ENCODE measurements at places on chromosomes 16 and 17.
A peak's percentile ranks its signal among the peaks of the same experiment; 100 is the strongest.

DNA sequence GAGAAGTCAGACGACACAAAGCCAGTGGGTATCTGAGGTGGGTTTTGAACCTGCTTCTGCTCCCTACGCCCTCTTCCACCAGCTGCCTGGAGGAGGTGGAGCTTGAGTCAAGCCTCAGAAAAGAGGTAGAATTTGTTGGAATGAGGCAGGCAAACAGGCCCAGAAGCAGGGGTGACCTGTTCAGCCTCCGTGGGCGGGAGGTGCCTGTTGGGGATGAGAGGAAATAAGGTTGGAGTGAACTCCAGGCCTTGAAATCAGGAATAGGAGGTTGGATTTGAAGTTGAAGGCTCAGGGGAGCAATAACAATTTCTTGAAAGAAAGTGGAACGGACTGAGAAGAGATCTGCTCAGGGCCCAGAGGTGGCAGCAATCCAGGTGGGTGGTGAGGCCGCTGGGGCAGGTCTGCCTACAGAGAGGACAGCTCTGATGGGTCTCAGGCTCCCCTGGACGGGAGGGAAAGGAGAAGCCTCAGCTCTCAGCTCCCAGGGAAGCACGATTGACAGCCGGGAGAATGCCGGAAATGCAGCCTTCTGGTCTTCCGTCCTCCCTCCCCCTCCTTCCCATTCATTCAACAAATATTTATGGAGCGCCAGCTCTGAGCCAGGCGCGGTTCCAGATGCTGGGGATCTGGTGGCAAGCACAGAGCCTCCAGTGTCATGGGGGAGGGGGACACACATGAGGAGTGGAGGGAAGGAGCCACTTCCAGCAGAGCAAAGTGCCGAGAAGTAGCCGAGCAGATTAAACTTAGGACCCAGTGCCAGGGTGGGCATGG lies 61.9 kb upstream of the CIBAR2 start:
- peak; percentile 66 for DNase-seq

- no peak for DNase-seq
Measured at GRCh38 chr17:27993723-27994310, 48.7 kb upstream of the NLK start.

DNA sequence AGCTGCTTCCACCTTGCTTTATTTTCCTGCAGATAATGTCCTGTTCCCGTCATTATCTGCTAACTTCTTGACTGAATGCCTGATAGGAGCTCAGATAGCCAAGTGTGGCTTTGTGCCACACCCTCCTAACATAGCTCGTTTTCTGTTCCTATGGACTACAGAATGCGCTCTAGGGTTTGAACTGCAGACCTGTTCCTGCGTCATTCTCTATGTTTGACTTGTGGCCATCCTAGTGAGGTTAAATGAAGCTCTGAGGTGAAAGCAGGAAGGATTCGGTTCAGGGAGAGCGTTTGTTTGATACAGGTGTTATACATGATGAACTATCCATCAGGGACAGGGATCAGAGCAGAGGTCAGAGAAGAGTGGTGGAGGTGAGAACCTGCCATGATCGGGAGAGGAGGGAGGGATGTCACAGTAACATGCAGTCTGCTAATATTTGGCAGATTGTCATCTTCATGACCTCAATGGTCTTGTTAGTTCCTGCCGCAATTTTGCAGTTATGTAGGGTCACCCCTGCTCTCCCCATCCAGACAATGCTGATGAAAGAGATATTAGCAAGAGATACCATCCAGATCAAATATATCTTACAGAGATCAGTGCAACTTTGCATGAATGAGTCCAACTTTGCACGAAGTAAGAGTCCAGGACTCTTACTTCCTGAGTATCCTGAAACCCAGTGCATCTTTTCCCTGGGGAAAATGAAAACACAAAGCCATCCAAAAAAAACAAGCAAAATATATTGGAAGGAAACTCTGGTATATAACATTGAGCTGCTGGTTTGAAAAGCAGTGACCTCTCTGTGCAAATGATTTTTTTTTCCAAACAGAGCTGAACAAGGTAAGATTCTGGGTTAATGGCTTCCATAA lies 32.8 kb downstream of the MPHOSPH6 start:
- DNase-seq, result no peak

DNA sequence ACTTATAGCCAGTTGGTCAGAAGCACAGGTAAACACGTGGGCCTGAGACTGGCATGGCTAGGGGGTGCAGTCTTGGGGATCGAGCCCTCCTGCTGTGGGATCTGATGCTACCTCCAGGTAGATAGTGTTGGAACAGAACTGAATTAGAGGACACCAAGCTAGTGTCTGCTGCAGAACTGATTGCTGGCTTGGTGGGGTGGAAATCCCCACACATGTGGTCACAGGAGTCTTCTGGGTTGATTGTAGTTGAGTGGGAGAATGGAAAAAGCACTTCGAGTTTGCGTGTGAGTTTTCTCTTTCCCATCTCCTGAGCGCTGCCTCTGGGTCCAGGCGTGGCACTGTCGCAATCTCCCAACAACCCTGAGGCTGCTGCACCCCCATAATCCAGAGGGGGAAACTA lies 8.0 kb upstream of the SPATA32 start:
- DNase-seq, result no peak

DNA sequence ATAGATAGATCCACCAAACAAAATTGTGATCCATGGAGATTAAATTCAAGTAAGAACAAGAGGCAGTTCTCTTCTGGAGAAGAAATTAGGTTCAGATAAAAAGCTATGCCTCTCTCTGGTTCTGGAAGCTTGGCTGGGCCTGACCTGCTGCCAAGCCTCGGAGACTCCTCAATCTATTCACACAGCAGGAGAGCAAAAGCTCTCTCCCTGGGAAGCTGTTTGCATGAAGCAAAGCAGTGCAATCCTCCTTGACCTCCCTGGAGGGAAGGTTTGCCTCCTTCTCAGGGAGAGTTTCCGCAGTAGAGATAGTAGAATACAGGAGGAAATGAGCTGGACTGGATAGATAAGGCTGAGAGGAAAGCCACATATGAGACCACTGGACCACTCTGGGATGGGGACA lies 78.1 kb upstream of the GNAO1 start:
- no peak for DNase-seq

DNA sequence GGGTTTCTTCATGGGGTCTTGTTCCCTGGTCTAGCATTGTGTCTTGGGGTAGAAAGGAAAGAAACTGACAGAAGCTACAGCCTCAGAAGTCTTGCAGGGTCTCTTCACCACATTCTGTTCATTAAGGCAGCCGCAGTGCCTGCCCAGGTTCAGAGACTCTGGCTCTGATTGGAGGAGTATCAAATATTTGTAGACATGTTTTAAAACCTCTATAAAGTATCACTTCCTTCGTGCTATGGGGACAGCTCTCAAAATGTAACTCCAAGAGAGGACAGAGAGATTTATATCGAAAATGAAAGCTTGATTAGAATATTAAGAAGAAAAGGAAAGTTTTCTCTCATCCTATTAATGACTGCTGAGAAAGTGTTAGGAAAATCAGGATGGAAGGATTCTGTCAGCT lies 107.0 kb upstream of the CACNG3 start:
- DNase-seq, result no peak

- DNase-seq, result no peak
Measured at GRCh38 chr17:76532072-76532651, 5.3 kb downstream of the CYGB start.

- no peak for DNase-seq
Measured at GRCh38 chr17:79922798-79923197, 83.6 kb upstream of the CBX4 start.

DNA sequence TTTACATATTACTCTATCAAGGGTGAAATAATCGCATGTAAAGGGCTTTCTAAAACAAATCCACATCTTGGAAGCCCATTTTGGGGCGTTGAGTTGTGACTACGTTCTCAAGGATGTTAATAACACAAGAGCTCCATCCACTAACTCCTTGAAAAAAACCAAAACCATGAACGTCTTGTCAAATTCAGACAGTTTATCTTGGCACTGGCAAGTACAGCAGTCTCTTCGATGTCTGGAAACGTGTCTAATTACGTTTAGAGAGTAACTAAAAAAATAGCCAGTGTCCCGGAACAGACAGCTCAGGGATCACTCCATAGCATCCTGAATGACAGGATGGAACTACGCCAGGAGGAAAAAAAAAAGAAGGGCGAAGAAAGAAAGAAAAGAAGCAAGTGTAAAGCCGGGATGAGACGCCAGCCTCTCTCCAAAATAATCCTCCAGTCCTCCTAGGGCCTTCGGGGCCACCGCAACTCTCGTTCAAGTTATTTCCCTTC lies 954 bp downstream of the MYO1D start:
- DNase-seq, result no peak

DNA sequence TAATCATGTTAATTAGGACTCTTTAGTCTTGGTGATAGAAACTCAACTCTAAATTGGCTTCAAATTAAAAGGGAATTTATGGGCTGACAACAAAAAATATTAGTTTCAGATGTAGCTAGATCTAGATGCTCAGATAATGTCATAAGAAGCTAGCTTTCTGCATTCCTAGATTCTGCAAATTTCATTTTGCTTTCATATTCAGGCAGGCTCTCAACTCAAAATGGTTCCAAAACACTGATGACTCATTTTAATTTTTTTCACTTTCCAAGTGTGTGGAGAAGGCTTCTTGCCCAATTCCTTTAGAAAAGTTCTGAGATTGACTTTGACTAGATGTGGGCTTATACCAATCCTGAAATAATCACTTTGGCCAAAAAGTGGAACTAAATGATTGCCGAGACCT lies 236.7 kb upstream of the GOT2 start:
- DNase-seq, result no peak

DNA sequence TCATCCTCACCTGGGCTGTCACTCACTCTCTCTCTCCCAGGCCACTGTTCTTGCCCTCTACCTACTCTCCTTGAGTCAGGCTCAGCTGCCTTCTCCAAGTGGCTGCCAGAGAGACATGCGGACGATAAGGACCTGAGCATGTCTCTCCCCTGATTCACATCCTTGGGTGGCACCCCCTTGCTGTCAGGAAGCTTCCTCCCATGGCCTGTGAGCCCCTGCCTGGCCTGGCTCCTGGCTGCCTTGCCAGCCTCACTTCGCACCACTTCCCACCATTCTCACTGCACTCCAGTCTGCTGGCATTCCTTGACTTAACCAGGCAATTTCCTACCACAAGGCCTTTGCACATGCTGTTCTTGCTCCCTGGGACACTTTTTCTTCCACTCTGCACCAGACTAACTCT lies 2.7 kb upstream of the ALDH3A1 start:
- no peak for DNase-seq

DNA sequence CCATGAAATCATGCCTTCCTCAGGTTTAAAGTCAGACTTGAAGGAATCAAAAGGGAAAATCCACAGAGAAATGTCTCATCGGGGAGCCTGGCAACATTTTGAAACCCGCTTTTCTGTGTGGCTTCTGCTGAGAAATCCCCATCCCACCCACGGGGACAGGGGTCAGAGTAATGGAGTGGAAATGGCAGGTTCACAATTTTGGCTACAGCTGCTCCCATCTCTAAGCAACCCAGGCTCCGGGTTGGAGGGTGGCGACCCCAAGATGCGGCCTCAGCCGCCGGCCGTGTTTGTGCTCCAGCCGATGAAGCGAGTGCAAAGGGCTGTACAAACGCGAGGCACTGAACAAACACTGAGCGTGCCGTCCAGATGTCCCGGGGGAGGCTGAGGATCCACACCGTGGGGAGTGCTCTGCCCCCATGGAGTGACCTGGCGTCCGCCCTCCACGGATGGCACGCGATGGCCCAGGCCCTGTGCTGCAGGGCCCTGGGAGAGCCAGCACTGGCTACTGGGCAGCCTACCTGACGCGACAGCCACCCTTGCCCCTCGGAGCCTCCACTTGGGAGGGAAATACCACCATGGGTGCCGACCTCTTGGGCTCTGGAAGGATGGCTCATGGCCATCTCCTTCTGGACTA lies 22.2 kb downstream of the SLC43A2 start:
- DNase-seq, result no peak

- no peak for DNase-seq
Measured at GRCh38 chr17:6092182-6092902, 22.2 kb downstream of the WSCD1 start.

- DNase-seq, result peak; percentile 98
Measured at GRCh38 chr16:72664509-72665408, 383.2 kb downstream of the ZFHX3 start.

DNA sequence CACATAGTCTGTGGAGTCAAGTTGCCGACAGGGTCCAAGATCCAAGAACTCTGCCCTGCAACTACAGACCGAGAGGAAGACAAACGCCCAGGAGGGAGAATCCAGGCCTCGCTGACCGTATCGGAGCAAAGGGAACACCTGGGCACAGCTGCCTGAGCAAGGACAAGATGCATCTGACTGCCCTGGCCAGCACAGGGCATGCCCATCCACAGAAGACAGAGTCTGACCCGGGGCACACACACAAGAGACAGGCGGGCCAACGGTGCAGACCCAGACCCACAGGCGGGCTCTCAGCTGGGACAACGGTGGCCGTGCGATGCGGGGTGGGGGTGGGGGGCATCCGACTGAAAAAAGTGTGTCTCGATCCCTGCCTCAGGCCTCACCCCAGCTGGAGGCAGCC lies 6.2 kb downstream of the RAB40B start:
- no peak for DNase-seq

DNA sequence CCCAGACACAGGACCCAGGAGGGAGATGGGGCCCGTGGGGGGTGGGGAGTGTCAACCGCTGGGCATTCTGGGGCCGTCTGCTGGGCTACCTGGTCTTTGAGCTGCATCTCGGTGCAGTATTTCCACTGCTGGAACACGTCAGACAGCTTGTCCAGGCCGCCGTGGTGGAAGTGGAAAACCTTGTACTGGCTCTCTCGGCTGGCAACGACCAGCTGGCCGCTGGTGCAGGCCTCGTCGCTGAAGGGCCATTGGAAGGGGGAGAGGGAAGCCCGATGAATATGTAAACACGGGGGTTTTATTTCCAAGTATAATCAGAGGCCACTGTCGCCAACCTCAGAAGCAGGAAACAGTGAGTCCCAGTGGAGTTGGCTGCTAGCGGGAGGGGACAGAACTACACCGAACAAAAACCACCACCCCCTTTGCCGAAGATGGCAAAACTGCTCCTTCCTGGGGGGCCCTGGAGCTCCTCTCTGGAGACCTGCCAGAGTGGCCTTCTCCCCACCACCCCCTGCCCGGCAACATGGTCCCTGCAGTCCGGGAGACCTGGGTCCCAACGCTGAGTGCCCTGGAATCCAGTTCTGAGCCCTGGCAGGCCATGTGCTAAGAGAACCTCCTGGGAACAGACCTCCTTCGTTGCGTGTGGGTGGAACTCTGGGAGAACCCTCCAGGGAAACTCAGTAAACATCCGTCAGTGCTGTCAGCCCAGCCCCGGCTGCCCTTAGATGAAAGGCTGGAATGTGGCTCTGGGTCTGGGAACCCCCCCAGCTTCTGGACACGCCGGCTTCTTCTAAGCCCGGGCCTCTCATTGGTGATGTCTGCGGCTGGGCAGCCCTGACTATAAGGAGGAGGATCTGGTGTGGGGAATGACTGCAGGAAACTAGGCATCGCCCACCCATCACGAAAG lies 84.1 kb downstream of the TBC1D16 start:
- no peak for DNase-seq

- no peak for DNase-seq
Measured at GRCh38 chr17:76274112-76274956, 9.2 kb downstream of the UBALD2 start.

DNA sequence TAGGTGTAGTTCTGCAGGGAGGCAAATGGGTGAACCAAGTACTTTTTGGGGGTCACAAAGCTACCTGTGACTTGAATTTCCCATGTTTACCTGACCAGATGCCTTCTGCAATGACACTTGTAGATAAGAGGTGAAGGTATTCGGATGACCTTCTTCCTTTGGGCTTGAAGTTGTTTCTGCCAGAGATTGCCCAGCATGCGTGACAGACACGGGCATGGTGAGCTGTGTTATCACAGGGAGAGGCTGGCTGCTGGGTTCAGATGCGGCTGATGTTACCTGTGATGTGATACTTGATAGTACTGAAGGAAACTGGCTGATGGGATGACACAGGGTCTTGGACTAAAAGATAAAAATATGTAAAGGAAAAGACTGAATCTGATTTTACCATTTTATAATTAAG lies 14.1 kb downstream of the PKD1L3 start:
- no peak for DNase-seq

All from LNCaP clone FGC (cell line).